ENCODE measurements at places on chromosomes 13 and 19.

GRCh38 chr19:9627856-9628255 lies 6.8 kb upstream of the ZNF561 start:
- DNase-seq: no peak

DNA sequence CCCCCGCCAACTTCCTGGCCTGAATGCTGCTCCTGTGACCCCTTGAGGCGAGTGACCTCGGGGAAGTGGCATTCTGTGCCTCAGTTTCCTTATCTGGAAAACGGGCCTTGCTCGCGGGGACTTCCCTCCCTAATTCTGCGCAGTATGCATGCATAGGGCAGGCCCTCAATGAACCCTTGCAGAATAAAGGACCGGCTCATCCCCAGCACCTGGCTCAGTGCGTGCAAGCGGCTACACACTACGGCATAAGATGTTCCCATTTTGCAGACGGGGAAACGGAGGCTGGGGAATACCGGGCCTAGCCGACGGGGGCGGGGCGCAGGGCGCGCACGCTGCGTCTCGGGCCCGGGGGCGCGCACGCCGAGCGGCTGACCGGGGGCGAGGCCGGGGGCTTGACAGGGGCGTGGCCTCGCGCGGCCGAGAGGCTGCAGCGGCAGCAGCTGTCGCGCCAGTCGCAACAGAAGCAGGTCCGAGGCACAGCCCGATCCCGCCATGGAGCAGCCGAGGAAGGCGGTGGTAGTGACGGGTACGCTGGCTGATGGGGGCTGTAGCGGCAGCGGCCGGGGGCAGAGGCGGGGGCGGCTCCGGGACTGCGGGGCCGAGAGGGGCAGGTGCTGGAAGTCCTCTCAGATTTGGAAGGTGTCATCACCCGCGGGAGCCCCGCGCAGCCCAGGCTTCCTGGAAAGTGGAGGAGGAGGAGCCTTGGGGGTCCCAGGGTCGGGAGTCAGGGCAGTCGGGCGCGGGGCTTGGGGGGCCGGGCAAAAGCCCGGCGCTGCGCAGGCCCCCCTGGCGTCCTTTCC lies at the start of gene PGPEP1:
Gene PGPEP1, plus strand, starts transcription at position 409 of the 800 bp plus-strand sequence. Its CDS starts 84 bp downstream, at position 493.
- DNase-seq: no peak

DNA sequence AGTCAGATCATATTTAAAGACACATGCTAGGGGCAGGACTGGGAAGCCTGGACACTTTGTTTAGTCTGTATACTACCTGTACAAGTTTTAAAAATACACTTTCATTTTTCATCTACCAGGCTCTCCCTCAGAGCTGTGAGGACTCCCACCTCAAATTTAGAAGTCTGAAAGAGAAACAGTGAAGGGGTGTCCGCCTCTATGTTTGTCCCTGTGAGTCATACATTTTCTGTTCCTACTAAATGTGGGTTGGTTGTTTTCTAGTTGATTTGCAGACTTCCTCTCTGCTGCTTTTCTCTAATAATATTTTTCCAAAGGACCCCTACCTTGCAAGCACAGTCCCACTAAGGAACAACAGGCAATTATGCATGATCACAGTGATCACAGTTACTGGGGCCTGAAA lies 110.5 kb downstream of the ENOX1 start:
- DNase-seq: no peak

DNA sequence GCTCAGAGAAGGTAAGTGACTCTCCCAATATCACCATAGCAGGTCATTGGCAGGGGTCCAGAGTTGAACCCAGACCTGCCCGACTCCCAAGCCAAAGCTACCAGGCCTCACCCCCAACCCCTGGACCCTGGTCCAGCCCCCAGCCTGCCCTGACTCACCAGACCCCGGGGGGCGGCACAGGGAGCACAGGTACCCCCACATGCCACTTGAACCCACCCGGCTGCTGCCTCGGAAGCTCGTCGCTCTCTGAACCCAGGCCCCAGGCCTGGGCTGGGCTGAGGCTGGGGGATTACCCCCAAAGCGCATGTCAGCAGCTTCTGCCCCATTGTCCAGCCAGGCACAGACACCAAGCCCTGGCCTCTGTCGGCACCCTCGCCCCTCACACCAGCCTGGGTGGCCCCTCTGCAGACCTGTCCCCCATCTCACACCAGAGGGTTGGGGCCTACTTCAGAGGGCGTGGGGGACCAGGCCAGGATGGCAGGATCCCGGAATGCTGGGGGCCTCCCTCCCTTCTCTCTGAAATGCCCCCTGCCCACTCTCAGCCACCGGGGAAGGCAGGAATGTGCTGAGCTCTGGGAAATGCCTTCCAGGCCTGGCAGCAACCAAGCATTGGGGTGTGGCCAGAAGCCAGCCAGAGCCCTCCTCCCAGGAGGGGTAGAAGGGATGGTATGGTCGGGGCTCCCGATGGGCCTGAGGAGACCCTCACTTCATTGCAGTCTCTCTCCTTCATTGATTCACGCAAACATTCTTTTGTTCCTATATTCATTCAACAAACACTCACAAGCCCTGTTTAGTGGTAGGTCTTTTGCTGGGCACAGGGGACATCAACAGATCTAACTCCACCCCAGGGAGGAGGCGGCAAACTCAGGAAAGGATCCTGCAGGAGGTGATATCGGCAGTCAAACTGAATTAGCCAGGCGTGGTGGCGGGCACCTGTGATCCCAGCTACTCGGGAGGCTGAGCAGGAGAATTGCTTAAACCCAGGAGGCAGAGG lies 1.7 kb upstream of the PRX start:
- DNase-seq: no peak

DNA sequence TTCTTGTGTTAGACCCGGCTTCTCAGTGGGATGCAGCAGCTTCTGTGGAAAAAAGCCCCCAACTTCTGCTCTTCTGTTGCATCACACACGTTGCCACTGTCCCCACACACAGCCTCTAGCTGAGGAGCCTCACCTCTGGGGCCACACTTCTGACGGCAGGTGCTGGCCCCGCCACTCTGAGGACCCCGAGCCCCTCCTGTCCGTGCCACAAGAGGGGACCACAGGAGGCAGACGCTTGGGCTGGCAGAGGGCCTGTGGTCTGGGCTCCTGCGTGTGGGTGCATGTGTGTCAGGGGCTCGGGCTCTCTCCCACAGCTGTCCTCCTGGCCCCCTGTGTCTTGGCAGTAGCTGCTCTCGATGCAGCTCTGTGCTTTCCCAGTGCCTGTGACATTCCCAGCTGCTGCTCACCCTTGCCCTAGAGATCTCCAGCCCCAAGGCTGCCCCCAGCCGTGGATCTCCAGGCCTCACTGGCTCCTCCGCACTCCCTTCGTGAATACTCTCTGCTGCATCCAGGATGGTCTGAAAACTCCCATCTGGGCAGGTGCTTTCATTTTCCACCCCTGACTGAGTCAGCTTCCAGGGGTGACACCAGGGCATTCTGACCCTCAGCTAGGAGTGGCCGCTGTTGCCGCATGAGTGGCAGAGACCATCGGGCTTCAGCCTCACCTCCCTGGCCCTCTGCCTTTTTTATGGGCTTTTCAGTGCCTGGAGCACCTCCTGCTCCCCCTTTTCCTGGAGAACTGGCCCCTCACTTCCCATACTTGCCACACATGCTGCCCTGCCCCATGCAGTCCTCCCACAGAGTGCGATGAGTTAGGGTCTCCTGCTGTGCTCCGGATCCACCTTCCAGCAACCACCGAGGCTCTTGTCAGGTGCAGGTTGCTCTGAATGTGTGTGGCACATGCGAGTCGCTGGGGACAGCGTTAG lies 13.7 kb downstream of the MAU2 start:
- no peak for DNase-seq

Data from NCI-H524 treated with DMSO at 0.1 percent for 48 hours (cell line).